ENCODE measurements at places on chromosomes 7 and 10.

GRCh38 chr7:31796375-31796774, 109.4 kb downstream of the PPP1R17 start:
- no peak for DNase-seq

DNA sequence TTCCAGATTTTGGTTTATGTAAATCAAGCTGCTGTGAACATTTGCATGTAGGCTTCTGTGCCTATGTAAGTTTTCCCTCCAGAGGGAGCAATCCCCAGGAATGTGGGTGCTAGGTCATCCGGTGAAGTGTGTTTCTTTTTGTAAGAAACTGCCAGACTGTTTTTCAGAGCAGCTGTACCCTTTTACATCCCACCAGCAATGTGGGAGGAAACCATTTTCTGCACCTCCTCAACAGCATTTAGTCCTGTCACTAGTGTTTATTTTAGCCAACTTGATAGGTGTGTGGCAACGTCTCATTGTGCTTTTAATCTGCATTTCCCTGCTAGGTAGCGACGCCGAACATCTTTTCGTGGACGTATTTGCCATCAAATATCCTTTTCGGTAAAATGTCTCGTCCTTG, 395.7 kb upstream of the FOXK1 start:
- DNase-seq = no peak

- DNase-seq = no peak
These were observed 7.7 kb downstream of the HTR7 start for GRCh38 chr10:90849956-90850749.

DNA sequence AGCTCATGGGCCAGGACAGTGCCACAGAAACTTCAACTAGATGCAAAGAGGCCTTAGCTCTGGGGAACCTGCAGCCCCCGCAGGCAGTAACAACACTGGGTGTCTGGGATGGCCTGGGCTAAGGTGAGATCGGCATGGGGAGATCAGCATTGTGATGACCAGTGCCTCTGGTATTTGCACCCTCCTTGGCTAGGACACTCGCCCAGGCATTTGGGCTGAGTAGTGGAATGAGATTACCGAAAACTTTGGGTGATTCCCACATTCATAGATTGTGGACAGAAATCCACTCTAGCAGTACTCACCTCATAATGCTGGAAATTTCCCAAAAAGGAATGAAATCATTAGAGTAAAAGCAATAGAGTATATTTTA, 70.6 kb upstream of the ZMIZ2 start:
- DNase-seq = no peak

GRCh38 chr7:152512706-152513105, 76.9 kb upstream of the KMT2C start:
- no peak for DNase-seq

Measured in H9 (cell line).